ENCODE measurements at places on chromosomes 12 and 14. TPM values are rescaled to one million over a fixed set of nuclear protein-coding genes. Genes with fewer than 3 reads are reported as not detected.

DNA sequence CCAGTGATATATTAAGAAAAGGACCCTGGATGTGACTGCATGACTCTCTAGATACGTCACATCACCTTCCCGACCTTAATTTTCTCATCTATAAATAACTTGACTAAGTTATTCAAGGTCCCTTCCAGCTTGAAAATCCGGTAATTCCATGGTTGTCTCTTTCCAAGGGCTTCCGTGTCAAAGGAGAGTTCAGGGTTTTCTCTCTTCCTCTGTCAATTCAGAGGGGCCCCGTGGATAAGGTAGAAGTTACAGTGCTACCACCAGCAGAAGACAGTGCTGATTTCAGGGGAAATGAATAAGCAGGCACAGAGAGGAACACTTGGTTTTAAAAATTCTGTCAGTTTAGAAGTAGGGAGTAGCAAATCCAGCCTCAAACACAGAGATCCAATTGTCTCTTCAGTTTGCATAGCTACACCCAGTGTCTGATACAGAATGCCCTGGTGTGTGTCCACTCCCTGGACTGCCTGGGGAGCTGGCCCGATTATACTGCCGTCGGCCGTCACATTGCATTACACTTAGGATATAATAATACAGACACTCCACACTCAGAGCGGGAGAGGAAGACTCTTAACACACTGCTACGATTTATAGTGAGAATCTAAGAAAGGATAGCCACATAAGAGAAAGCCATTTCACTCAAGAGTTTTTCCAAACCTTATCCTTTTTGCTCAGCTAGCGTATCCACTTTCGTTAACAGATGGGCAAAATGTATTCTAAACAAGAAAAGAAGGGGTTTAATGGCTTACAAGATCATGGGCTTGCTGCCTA, 54.7 kb upstream of the GTF2A1 start:
- DNase-seq, result no peak

DNA sequence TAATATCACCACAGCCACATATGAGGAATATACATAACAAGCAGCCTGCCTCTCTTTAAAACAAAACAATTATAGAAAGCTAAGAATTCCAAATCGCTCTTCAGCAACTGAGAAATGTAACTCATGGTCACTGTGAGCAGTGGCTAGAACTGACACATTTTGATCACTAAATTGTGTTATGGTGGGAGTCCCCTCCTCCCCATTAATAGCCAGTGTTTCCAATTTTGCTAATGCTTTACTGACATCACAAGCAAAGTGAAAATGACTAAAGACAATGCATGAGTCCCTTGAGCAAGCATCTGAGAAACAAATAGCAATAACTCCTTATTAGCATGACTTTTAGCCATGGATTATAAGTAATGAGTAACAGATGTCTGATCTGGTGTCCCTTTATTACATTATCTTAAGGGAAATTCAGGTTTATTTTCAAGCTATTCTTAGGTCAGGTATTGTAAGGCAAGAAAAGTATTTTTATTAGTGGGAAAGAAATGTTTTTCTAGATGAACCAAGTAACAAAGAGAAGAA, 148.3 kb downstream of the KCNH5 start:
- no peak for DNase-seq

GRCh38 chr14:25032092-25032784, 17.7 kb downstream of the STXBP6 start:
- no peak for DNase-seq

GRCh38 chr12:6533653-6533922, 729 bp upstream of the GAPDH start:
- DNase-seq, result no peak

GRCh38 chr12:2557597-2557996, 237.2 kb upstream of the FKBP4 start:
- DNase-seq, result no peak

The ZNF891 gene
- total RNA-seq, result 7.0 TPM

The GZMB gene
- 0.41 TPM for total RNA-seq

The LMNTD1 gene
- not detected for total RNA-seq

Data from naive thymus-derived CD8-positive, alpha-beta T cell (primary cell).